Astrocyte of the spinal cord (primary cell): ENCODE measurements at places on chromosomes 16 and 17.

DNA sequence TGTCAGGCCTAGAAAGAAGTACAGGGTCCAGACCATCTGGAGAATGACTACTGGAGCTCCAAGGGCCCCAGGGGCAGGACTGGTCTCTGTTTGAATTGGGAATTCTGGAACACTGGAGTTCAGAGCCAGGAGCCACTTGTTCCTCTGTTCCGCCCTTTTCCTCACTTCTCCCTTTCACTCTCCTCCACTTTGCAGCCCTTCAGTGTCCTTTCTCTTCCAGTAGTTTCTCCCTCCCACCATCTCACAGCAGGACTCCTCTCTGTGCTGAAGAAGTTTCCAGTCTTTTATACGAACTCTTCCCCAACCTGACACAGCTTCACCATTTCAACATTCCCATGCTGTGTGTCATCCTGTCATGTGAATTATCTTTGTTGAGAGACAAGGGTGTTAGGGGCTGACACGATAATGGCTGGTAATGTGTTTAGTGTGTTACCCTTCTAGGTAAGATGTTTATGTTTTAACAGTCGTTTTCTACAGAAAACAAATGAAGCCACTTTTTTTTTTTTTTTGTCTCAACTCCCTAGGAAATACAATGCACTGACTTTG lies 180.3 kb upstream of the MYOCD start:
- DNase-seq = peak; percentile 3

- DNase-seq = peak; percentile 74
These were observed 9.6 kb downstream of the PIK3R6 start for GRCh38 chr17:8857919-8858318.

DNA sequence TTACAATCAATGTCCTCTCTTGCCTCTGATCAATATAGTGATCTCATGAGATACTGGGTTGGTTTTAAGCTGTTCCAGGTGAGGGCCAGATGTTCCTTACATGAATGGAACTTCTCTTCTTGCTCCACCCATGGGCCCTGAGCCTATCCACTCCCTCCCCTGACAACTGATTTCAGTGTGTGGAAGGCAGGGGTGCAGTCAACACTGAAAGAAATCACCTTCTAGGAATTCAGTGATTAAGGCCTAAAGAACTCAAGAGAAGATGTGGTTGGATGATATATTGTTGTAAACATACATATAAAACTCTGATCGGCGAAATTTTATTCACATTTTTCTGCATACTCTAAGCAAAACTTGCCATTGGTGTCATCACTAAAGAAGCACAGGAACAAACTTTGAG lies 6.7 kb upstream of the GOSR2 start:
- DNase-seq = no peak

DNA sequence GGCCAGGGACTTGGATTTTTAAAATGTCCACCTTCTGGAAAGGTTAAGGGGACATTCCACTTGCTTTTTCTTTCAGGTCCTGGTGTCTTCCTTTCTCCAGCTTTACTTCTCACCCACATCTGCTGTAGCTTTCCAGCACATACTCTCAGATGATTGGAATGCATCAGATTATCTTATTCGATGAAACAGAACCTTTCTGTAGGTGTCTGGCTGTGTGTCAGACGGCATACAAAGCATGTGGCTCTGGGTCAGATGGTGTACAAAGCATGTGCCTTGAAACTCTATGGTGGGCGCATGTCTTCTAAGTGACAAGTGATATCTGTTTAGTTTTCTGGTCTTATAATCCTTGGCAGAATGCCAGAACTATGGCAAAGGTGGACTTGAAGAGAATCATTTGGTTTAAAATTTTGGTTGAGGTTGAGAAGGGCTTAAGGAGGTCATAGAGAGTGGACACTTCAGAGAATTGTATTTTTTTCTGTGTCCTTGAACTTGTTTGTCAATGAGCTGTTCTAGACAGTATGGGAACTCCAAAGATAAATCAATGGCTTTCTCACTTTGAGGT lies 125.3 kb downstream of the FTO start:
- DNase-seq = peak; percentile 17

DNA sequence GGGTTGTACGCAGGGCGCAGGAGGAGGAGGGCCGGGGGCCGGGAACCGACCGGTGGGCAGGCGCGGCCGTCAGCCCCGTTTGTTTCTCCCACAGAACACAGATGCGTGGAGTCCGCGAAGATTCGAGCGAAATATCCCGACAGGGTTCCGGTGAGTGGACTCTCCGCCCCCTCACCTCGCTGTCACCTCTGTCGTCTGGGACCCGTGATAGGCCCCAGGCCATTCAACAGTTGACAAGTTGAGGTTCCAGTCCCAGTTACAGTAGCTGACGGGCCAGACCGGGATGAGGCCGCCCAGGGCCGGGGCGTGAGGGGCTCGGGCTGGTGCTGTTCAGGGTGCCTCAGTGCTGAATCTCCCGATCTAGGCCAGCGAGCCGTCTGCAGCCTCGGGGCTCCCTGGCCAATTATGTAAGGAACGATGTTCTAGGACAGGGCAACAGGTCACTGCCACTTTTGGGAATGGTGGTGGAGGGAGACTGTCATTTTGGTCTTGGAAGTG lies 628 bp downstream of the GABARAPL2 start:
- DNase-seq = no peak

DNA sequence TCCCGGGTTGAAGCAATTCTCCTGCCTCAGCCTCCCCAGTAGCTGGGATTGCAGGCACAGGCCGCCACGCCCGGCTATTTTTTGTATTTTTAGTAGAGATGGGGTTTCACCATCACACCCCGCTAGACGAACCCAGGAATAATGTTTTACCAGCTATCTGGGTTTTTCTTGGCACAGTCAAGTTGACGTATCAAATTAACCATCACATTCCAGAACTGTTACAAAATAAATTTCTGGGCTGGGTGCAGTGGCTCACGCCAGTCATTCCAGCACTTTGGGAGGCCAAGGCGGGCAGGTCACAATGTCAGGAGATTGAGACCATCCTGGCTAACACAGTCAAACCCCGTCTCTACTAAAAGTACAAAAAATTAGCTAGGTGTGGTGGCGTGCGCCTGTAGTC lies 501.2 kb downstream of the SHISA9 start:
- no peak for DNase-seq

GRCh38 chr16:49750341-49751000 lies 105.4 kb downstream of the ZNF423 start:
- DNase-seq = no peak

DNA sequence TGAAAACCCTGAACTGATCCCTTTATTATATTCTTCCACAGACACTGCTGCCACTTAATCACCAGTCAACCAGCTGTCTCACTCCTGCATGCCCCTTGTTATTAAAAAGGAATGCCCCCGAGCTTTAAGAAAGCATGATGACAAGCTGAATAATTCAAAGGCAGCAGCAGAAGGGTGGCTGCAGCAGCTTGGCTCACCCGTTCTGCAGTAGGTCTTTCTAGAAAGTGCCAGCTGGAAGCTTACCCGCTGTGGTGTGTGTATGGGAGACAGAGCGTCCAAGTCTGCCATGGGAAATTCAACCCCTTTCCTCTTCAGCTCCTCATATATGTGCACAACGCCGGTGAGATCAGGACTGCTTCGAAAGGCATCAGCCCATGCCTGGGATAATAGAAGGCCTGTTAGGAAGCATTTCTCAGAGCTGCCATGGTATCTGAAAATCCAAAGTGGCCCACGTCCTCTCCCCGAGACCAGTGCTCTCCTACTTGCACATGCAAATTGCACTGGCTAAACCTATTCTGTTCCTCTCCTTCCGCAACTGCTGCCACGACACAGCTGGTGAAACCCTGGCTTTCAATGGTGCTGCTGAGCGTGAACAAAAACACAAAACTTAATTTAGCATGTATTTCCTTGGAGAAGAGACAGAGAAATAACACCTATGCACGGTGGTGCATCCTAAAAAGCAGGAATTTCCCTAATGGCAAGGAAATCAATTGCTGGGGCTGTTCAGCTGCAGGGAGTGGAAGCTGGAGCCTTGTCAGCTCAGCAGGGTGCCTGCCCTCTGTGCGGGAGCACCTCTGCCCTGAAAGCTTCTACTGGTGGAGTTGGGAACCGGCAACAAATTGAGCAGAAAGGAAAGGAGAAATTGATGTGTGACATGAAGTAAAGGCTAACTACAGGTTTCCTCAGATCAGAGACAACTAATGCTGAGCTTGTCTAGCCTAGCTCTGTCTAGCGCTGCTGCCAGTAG lies 47.9 kb upstream of the SREBF1 start:
- DNase-seq = no peak

GRCh38 chr16:11976850-11977375 lies 379 bp downstream of the SNX29 start:
- DNase-seq = no peak

DNA sequence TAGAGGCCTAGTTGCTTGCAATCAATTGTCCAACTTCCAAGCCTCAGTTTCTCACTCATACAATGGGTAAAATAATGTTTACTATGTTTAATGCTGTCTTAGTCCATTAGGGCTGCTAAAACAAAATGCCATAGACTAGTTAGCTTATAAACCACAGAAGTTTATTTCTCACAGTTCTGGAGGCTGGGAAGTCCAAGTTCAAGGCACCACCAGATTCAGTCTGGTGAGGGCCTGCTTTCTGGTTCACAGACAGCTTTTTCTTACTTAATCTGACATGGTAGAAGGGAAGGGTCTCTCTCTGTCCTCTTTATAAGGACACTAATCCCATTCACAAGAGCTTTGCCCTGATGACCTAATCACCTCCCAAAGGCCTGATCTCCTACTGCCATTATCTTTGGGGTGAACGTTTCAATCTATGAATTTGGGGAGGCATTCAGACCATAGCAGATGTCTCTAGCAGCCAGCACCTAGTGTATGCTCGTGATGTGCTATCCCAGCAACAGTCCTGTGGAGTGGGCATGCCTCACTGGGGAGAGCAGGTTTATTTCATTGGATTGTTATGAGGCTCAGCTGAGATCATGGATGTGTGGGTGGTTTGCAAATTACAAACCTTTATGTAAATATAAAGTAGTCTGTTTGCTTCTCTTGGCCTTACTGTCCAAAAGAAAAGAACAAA lies 25.2 kb downstream of the YPEL2 start:
- no peak for DNase-seq

DNA sequence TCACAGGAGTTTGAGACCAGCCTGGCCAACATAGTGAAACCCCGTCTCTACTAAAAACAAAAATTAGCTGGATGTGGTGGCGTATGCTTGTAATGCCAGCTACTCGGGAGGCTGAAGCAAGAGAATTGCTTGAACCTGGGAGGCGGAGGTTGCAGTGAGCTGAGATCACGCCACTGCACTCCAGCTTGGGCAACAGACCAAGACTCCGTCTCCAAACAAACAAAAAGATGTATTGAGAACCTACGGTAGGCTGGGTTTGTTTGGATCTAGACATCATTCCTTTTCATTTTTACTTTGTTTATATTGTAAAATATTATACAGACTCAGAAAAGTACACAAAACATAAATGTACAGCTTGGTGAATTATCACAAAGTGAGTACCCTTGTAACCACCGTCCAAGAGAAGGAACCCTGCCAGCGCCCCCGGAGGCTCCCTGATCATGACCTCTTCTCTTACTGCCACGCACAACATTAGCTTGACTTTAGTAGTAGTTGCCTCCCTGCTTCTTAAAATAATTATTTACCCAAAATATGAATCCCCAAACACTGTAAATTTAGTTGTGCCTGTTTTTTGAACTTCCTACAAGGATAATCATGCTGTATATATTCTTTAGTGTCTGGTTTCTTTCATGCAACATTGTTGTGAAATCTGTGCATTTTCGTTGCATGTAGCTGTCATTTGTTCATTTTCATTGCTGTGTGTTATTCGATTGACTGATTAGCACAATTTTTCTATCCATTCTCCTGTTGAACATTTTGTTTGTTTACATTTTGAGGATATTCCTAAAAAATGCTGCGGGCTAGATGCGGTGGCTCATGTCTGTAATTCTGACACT lies 56.5 kb downstream of the KSR1 start:
- DNase-seq = no peak

GRCh38 chr17:20128036-20128667 lies 119.0 kb downstream of the SPECC1 start:
- no peak for DNase-seq

DNA sequence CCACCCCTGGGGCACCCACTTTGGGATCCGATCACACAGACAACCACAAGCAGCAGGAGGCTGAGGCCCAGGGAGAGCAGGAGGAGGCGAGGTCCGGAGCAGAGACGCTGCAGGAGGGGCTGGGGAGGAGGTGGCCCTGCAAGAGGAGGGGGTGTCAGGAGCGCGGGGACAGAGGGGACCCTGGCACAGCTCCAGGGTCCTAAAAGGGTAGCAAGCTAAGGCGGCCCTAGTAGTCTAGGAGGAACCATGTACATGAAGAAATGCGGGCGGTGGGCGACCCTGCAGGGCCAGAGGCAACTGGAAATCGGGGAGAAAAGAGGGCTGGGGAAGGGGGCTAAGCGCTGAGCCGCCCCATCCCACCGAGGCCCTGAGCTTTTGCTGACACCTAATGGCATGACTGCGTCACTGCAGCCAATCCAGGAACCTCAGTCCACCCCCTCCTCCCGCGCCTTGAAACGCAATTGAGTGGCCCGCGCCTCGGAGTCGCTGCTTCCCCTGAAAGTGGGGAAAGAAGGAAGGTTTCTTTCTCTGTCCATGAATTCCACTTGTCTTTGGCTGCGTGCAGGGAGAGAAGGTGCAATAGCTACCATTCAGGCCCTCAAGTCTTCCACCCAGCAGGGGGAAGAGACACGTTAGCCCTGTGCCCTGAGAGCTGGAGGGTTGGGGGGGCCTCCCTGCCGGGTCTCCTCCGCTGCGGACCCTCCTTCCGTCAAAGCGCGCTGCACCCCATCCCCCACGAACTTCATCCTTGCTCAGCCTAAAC lies 1.8 kb downstream of the ASGR1 start:
- peak; percentile 53 for DNase-seq

- no peak for DNase-seq
These were observed 318 bp upstream of the RBL2 start for GRCh38 chr16:53433930-53434376.

GRCh38 chr17:48439875-48440505 lies 10.0 kb upstream of the SKAP1 start:
- DNase-seq = no peak
